ENCODE measurements at places on chromosomes 7 and 10.
A peak's percentile ranks its signal among the peaks of the same experiment; 100 is the strongest.

GRCh38 chr7:119571666-119572065 is 701.3 kb upstream of the KCND2 start:
- no peak for DNase-seq

DNA sequence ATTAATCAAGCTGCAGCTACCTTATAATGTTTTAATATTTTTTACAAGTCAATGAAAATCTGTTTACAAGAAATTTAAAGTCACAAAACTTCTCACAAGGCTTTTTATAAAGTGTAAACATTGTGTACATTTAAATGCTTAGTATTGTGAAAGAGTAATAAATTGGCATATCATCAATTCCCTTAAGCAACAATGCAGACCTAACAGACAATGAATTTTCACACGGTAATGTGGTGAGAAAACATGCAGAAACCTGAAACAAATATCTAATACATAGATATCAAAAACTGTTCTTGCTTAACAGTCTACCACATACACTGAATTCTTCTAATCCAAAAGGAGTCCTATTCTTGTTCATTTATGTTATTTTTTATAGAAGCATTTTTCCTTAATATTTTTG is 220.7 kb downstream of the CRPPA start:
- DNase-seq, result no peak

- DNase-seq, result no peak
Observed at GRCh38 chr7:12650080-12650479, 37.4 kb upstream of the ARL4A start.

DNA sequence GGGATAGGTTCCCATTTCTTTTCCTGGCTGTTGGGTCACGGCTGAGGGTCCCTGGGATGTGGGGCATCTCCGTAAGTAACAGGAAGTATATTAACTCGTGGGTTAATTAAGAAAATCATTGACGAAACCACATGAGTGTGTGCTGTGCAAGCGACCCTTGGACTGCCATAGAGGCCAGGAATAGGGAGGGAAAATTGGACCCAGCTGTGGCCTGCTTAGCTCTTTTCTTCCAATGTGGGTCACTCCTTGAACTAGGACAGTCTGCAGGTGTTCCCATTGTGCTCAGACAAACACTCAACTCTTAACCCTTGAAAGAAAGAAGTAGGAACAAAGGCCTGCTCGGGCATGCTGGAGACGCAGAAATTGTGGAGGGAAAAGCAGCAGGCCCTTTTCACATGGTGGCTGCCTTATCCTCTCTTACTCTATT is 25.6 kb upstream of the PLEKHA1 start:
- DNase-seq, result no peak

- DNase-seq, result no peak
Observed at GRCh38 chr10:123863721-123864482, 27.7 kb downstream of the CPXM2 start.

- no peak for DNase-seq
Observed at GRCh38 chr10:129922598-129923123, 41.4 kb downstream of the EBF3 start.

DNA sequence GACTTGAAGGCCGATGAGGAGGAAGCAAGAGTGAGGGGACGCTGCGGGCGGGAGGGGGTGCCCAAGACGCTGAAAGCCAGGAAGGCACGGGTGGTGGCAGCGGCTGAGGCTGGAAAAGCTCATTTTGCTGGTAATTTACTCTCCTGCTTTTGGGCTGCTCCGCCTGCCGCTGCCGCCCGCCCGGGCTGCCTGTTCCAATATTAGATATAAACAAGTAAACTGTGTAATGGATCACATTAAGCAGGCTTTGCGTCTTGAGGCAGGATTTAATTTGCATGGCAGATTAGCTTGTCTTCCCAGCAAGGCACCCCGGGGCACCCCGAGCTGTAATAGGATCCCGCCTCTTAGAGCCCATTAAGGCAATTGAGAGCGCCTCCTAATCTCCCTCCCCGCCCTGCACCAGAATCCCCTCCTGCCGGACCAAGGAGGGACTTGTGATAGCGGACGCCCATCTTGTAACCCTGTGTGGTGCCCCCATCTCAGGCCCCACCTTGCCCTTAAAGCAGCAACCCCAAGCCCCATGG is 46.1 kb upstream of the SLF2 start:
- no peak for DNase-seq

- DNase-seq, result peak; percentile 95
Observed at GRCh38 chr7:47622946-47623640, 41.2 kb upstream of the TNS3 start.

DNA sequence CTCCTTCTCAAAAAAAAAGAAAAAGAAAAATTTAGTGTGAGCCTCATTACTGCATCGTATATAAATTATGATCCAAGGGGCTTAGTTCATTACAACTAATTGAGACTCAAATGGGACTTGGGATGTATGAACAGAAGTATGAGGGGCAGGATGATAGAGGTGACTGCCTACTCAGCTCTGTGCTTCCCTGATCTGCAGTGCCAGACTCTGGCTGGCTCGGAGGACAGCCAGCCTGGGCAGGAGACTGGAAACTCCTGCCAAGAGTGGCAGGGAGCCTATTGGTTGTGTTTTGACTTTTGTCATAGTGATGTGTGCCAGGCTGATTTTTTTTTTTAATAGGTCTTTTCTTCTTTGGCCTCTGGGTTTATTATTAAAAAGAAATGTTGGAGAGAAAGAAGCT is 73.8 kb upstream of the GTF2IRD1 start:
- no peak for DNase-seq

GRCh38 chr10:133391761-133392518 is 2.0 kb upstream of the MTG1 start:
- DNase-seq, result no peak

DNA sequence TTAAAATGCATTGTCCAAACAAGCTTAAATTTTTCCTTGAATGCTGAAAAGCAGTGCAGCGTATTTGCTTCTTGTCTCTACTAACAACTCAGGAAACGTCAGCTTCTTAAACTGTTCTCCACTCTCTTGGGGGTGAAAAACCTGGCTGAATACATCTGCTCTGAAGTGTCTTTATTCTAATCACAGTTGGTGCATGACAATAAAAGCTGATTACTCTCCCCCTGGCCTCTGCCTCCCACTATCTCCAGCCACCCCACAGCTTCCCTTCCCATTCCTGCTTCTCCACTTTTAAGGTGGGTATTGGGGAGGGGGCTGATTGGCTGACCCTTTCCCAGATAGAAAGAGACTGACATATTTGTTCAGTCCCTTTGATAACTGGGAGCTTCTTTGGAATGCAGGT is 456.0 kb downstream of the SORCS1 start:
- no peak for DNase-seq

GRCh38 chr10:49367600-49367999 is 28.3 kb downstream of the DRGX start:
- no peak for DNase-seq

GRCh38 chr10:58758321-58758720 is 245.6 kb downstream of the BICC1 start:
- no peak for DNase-seq

GRCh38 chr10:21989453-21990154 is 13.9 kb downstream of the DNAJC1 start:
- peak; percentile 65 for DNase-seq

GRCh38 chr7:121097577-121097976 is 109.1 kb downstream of the CPED1 start:
- DNase-seq, result no peak

GRCh38 chr7:39321909-39322498 is 244.2 kb upstream of the YAE1 start:
- DNase-seq, result no peak

DNA sequence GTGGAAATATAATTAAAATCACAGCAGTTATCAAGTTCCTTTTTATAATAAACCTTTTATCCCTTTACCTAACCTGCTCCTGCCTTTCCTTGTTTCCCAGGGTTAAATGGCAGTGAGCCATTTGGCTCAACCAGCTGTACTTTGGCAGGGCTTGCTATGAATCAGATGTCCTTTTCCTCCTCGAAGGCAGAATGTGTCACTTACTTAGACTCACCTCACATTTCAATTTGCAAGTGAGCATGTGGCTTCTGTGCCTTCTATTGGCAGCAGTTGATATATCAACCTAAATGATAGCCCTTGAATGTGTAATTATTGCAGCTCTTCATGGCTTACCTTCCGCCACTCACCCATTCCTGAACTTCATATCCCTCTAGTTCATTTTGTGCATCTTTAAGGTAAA is 301.7 kb downstream of the CSTF2T start:
- DNase-seq, result peak; percentile 91

DNA sequence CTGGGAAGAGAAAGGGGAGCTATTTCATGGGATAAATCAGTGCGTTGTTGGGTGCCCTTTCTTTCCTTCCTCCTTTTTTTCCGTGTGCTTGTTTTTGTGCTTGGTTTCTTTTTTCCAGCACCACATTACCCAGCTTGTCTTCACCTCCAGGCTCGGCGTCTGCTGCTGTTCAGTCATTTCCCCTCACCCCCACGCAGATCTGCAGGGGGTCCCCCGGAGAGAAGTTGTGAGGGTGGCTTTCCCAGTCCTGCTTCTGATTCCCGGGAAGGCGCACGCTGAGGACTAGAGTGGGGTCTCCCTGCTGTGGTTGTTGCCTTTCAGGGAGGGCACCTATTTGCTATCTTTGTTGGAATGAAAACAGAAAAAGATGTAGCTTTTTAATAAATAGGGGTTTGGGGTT is 1.6 kb downstream of the CAMK1D start:
- no peak for DNase-seq

DNA sequence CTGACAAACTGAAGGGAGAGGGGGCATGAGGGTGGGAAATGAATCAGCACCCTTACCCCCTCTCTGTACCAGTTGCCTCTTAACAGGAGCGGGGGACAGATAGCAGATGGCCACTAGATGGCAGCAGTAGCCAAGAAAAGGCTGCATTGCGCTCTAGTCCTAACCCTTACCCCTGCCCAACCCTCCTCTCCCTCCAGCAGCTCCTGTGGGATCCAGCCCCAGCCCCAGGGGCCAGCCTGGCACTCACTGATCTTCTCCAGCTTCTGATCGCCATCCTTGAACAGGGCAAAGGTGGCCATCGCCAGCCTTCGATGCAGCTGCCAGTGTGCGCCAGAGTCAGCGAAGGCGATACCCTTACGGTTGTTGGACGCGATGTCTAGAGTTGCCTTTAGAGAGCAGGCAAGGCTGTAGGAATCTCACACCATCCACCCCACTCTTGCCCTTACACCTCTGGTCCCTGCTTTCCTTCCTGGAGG is 2.2 kb downstream of the CYP17A1 start:
- DNase-seq, result peak; percentile 77

GRCh38 chr10:9858816-9859215 is 1158.9 kb upstream of the CELF2 start:
- DNase-seq, result peak; percentile 33

DNA sequence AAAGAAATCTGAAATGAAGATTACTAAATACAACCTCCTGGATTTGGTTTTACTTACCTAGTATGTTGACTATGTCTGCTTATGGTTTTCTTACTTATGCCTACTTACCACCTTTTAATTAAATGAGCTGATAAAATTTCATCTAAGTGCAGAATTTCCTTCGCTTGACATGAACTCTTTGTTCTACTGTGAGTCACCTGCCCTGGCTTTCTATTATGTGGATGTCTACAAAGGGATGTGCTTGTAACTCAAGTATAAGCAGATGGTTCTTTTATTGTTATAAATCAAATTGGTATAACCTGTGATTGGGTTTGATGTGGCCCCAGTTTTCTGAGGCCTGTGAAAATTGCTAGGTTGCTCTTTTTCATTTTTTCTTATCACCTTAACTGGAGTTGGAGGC is 389.1 kb upstream of the ANKRD30A start:
- no peak for DNase-seq

- peak; percentile 63 for DNase-seq
Observed at GRCh38 chr7:143385891-143386781, 5.0 kb downstream of the ZYX start.

GRCh38 chr10:109027534-109028185 is 895.7 kb downstream of the XPNPEP1 start:
- DNase-seq, result no peak
